ENCODE measurements at places on chromosomes 5 and 9.

- DNase-seq = no peak
These were observed 54.1 kb downstream of the PWWP2A start for GRCh38 chr5:160064995-160065614.

DNA sequence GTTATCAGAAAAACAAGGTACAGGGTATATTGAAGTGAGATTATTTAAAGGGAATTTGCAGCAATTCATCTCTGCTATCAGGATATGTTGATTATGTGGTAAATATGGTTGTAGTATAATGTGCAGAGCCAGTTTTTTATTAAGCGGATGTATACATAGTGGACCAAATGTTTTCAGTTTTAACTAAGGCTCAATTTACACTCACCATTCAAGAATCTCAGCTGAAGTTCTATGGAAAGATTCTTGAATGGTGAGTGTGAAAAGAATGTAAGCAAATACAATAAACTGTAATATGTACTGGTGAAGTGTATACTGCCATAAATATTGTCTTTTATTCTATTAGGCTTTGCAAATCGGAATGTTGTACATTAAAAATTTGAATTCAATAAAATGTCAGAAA, 895.9 kb upstream of the CDH10 start:
- DNase-seq = no peak

- DNase-seq = no peak
These were observed 81.7 kb upstream of the LMX1B start for GRCh38 chr9:126532019-126532462.

DNA sequence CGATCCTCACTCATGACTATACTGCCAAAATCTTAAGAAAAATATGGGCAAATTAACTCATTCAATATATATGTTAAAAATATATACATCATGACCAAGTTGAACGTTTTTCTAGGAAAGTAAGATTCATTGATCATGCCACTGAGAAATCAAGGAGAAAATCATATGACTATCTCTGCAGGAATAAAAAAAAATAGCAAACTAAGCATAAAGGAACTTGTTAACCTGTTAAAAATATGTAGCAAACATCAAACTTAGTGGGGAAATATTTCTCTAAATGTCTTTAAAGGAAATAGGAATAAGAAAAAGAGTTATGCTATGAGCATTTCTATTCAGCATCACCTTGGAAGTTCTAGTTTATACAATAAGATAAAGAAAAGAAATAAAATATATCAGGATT, 302.4 kb downstream of the GLIS3 start:
- DNase-seq = no peak

GRCh38 chr5:131957721-131958441, 12.4 kb upstream of the MEIKIN start:
- no peak for DNase-seq

GRCh38 chr9:112533660-112534059, 47.0 kb downstream of the KIAA1958 start:
- DNase-seq = no peak

GRCh38 chr9:104539275-104539674, 2.6 kb upstream of the OR13C3 start:
- no peak for DNase-seq

DNA sequence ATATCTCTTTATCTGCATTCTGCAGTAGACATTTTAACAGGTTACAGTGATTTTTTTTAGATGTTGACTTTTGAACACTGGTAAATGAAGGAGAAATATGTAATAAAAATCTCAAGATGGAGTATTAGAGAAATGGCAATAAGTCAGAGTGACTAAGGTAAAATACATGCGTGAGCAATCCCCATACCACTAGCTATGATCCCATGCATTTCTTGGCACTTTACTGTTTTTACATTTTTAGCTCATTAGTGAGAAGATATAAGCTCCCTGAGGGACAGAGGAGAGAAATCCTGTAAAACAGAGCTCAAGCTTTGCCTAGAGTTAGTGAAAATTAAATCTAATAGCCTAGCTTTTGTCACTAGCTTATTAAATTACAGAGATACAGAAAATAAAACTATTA, 181.9 kb upstream of the TRPM3 start:
- DNase-seq = no peak

GRCh38 chr5:169964246-169964645, 16.0 kb downstream of the INSYN2B start:
- no peak for DNase-seq

GRCh38 chr5:132254321-132254977, 3.0 kb upstream of the PDLIM4 start:
- DNase-seq = no peak

GRCh38 chr5:145204743-145205142, 630.4 kb downstream of the PRELID2 start:
- DNase-seq = no peak

GRCh38 chr5:108212775-108213346, 169.0 kb downstream of the FBXL17 start:
- DNase-seq = no peak

- DNase-seq = no peak
These were observed 483.2 kb downstream of the CDH10 start for GRCh38 chr5:24161559-24161958.

- no peak for DNase-seq
These were observed 948 bp upstream of the FAM53C start for GRCh38 chr5:138336952-138337684.

DNA sequence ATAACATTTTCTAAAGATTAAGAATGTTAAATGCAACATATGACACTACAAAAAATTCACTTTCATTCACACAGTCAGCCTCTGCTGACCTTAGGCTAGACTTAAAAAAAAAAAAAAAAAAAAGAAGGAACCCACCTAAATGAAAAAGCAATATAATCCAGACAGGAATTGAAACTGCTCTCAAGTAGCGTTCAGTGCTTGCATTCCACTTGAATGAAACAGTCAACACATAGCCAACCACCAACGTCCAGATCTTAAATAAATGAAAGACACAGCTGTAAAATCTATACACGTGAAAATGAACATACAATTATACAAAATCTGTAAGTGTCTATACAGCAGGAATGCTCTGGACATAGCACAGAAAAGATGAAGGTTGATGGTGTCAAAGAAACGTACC, 11.4 kb downstream of the TMEM245 start:
- DNase-seq = no peak

DNA sequence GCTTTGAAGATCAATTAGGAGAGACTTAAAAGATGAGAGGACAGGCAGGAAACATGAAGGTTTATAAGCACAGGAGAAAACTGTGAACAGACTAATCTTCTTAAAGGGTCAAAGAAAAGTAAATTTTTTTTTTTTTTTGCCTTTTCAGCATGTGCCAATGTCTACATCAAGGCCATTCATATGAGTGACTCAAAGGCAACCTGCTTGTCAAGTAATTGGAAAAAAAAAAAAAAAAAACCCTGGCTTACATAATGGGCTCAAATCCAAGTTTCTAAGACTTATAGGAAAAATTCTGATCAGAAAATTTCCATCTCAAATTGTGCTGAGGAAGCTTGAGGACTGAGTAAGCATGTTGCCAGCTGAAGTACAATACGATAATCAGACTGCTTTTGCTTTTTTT, 15.9 kb downstream of the PPP2R2B start:
- no peak for DNase-seq

DNA sequence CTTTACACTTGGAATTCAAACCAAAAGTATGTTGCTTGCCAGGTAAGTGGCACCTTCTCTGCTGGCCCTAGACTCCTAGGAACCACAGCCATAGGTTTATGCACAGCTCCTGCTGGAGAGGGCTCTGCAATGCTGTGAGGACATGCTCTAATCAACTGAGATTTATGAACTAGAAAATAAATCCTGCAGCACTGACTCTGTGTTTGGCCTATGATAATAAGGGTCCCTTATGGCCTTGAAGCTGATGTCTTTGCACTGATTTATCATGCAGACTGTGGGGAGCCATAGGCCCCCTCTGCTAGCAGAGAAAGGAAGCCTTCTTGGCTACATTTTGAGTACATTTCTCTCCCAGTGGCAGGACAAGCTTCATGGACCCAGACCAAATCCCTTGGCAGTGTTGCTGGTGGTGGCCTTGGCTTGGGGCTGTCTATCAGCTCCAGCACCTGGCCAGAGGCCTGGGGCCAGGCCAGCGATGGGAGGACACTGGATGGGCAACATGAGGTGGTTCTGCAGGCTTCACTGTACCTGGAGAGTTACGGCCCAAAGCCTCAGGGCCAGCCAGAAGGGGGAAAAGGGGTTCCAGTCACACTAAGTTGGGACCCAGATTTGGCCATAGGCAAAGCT, 178.0 kb downstream of the SEMA6A start:
- DNase-seq = no peak

DNA sequence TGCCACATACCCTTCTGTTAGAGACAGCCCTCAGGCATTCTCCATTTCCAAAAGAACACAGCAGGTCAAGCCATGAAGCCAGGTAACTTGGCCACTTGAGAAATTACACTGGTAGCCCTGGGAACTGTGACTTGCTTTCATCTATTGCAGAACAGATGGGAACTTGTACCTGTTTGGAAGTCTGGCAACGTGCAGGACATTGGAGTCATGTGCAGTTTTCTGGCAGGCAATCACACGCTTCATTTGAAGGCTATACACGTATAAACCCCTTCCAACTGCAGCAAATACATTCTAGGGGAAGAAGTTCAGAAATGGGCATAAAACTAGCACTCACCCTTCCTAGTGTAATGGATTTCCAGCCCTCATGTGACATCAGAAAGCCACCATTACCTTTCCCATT, 54.0 kb downstream of the WDR41 start:
- DNase-seq = no peak

DNA sequence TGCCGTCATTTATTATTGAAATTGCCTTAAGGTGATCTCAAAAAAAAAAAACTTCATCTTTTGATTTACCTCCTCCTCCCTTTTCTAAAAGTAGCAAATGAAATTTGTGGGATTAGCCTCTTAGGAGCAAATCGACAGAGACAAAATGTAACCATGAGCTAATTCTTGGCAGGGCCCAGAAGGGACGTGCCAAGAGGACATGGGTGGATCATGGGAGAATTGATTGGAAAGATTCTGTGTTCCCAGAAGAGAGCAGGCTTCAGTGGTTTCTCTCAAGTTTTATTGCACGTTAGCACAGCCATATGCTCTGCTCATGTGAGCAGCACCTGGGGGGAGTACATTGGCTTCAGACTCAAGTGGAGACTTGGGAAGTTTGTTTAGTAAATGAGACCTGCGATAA, 394.6 kb downstream of the ELAVL2 start:
- DNase-seq = no peak

- DNase-seq = no peak
These were observed 485 bp downstream of the FAM53C start for GRCh38 chr5:138338411-138339090.

DNA sequence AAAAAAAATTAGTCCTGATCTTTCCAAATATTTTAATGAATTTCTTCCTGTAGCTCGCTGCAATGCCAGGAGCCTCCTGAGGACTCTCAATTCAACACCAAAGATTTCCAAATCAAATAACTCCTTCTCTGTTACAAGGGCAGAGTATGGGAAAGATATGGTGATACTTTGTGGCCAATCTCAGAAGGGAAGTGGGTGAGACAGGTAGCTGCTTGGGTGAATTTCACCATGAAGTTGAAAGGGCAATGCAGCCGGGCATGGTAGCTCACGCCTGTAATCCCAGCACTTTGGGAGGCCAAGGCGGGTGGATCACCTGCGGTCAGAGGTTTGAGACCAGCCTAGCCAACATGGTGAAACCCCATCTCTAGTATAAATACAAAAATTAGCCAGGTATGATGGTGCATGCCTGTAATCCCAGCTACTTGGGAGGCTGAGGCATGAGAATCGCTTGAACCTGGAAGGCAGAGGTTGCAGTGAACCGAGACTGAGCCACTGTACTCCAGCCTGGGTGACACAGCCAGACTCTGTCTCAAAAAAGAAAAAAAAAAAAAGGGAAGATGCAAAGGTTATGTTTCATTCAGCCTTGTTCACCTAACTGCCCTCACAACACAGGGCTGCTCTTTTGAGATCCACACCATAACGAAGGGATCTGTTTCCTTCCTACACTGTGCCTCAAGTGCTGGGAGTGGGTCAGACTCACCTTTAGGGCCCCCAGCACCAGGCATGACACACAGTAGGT, 58.6 kb downstream of the PTPN3 start:
- no peak for DNase-seq

- no peak for DNase-seq
These were observed 46.9 kb upstream of the APC start for GRCh38 chr5:112690605-112691338.

GRCh38 chr9:106757514-106757913, 105.5 kb upstream of the ZNF462 start:
- DNase-seq = no peak

- no peak for DNase-seq
These were observed 138.5 kb downstream of the TTLL11 start for GRCh38 chr9:121954477-121955140.
